SHP77 (cell line): ENCODE measurements at places on chromosomes 2 and 18.

DNA sequence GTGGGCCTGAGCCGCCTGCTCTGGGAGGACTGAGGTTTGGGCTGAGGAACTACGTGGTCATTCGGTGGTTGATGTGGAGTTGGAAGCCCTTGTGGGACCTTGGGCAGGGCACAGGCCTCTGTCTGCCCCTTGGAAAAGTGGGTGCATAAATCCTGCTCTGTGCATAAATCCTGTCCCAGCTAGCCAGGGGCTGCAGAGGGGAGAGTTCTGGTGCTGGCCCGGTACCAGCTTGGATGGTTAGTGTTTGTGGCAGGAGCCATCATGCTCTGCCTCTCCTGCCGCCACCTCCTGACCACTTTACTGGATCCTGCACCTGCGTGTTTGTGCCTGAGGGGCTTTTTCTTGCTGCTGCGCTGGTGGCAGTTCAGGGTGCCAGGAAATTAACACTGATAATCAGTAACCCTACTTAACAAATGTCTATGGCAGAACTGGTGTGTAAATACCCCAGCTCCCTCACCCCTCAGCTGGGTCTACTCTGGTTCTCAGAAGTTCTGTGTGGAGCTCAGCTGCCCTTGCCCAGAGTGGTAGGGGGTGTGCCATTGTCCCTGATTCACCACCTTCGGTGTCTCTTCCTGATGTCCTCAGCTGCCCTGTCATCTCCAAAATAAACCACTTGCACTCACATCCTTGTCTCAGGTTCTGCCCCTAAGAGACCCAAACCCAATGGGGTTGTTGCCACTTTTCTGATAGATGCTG is 156.8 kb downstream of the GLI2 start:
- no peak for DNase-seq

DNA sequence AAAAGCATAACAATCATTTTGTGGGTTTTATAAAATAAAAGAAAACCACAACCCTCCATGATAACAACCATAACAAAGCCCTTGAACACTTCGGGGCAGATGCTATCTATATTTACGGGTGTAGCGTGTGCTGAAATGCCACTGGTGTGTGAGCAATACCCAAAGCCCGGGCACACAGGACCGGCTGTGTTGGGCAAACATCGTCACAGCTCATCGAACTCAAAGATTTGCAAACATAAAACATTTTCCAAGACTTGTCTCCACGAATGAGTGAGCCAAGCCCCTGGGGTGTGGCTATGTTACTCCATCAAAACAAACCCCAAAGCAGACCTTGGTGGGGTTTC is 290.2 kb downstream of the LPIN1 start:
- DNase-seq = peak; percentile 17

DNA sequence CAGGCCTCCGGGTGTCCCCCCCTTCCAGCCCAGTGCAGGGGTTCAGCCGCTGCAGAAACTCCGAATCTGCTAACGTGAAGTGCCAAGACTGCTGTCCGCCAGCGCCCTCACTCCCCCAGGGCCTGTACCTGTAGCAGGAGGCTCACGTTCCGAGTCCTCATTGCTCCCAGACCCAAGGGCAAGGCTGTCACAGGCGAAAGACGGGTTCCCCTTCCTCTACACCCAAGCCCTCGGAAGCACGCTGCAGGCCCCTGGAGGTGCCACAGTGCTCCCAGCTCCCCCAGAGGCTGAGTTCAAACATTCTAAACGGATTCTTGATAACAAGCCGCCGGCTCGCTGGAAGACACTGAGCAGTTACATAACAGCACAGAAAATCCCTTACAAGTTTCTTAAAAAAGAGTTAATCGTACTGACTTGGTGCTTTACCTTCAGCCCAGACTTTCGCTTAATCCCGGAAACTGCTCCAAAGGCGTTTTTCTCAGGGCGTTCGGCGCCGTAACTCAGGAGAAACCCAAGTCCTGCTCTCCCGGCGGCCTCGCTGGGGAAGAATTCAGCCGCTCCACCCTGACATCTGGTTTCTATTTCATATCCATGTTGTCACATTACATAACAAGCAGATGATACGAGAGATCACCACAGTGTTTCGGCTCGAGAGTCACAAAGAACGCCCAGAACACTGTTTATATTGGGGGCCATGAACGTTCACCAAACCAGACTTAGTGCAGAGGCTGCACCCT is 92.0 kb downstream of the HDAC4 start:
- DNase-seq = no peak

DNA sequence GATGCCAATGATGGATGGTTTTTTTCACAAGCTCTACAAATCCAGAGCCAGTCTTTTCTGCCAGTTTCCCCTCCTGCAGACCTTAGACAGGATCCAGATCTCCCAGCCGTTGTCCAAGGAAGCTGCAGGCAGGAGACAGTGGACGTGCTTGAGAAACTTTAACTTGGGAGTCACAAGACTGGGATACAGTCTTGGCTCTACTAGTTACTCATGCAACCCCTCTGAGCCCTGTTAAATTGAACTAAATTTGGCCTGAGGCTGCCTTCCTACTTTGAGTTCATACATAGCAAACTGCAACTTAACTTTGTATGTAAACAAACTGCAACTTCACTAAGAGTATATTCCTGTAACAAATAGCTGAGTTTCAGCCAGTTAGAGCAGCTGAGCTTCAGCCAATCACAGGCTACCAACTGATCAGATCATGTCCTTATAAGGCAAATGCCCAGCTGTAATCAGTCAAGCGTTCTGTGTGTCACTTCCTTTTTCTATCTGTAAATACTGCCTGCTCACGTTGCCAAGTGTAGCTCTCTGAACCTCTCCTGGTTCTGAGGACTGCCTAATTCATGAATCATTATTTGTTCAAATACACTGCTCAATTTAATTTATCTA is 140.9 kb downstream of the CAPN13 start:
- DNase-seq = no peak

GRCh38 chr2:69177785-69178636 is 165.0 kb downstream of the ANTXR1 start:
- no peak for DNase-seq

GRCh38 chr2:242054406-242054805 is 184.9 kb downstream of the RTP5 start:
- DNase-seq = no peak

GRCh38 chr2:174477759-174478158 is 9.1 kb downstream of the GPR155 start:
- no peak for DNase-seq

DNA sequence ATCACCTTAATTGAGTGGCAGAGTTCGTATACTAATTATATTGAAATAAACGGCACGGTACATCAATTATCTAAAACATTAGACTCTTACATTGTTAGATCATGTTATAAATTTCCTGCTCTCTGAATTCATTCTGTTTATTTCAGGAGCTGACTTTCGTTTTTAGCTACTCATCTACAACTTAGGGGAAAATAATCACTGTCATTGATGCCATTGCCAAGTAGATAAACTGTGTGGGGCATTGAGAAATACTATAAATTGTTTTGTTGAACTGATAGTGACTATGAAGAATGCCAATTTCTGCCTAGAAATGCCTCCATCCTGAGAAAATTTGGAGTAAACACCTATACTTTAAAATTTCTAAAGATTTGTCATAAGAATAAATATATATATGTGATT is 17.5 kb downstream of the ABCB11 start:
- DNase-seq = no peak

GRCh38 chr18:76459687-76460350 is 35.2 kb downstream of the ZNF516 start:
- DNase-seq = no peak

DNA sequence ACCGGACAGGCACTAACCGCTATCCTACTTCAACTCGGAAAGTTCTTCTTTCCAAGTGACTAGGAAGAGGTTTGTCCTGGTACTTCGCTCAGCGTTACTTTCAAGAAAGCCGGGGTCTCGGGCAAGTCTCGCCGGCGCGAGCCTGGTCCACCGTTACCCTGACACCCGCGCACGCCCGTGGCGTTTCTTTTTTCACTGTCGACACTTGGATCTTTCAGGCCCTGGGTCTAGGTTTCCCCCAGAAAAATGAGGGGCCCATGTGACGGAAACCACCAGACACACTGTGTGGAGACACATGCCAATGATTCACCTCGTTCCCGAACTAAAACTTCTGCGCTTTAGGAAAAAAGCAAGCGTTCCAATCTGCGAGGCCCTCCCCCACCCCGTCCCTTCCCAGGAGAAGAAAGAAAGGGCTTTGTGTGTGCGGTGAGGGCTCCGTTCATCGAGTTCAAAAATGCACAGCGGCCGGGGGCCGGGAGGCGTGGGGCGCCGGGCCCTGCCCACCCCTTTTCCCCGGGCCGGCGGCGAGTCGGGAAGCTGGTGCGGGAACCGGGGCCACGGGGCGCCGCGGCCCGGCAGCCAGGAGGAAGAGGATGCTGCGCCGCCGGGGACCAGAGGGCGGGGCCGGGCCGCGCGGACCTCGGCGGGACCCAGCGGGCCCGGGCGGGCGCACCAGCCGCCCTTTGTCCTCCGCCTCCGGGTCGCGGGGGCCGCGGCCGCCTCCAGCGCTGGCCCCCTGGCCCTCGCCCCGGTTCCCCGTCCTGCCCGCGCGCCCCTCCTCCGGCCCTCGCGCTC is 2.6 kb downstream of the ZNF521 start:
- no peak for DNase-seq

DNA sequence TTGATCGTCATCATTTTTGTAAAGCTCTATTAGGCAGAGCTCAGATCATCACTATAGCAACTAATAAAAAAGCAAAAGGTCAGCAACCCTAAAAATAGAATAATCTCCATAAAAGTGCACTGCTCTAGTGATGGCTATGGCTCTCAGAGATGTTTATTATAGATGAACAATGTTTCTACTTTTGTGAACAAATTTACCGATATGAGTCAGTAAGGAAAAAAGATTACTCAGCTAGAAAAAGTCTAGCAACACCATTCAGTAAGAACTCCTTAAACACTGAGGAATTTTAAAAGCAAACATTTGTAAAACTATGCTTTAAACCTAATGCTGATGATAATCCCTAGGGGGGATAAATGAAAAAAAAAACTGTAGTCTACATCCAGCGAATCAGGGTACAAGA is 69.6 kb downstream of the ACVR1C start:
- DNase-seq = no peak

- no peak for DNase-seq
Measured at GRCh38 chr2:216974321-216975302, 114.7 kb upstream of the TNP1 start.

DNA sequence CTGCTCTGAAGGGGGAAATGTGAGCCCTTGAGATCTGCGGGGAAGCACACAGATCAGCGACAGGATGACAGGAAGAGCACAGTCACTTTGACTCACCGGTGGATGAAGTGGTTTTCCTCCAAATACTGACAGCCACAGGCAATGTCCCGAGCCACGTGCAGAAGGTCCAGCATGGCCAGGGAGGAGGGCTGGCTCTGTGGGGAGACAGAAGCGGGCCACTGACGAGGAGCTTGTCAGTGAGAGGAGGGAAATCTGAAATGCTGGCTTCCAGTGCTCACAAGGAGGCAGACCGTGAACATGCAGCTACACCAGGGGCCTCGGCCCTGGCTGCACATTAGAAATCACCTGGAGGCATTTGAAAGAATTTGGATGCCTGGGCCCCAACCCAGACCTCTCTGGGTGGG is 98.7 kb downstream of the CLIP4 start:
- DNase-seq = peak; percentile 8

DNA sequence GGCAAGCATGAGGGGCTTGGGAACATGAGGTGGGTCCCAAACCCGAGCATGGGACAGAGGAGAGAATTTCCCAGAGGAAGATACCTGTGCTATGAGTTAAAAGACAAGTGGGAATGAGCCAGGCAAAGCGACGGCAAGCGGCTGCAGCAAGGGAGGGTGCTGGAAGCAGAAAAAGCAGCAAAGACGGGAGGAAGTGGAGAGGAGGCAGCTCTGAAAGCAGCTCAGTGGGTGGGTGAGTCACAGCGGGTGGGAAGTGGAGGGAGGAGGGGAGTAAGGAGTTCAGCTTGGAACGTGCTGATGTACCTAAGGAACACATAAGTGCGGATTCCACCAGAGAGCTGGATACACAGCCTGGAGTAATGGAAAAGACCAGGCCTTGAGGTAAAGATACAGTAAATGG is 41.4 kb downstream of the THUMPD2 start:
- DNase-seq = no peak

DNA sequence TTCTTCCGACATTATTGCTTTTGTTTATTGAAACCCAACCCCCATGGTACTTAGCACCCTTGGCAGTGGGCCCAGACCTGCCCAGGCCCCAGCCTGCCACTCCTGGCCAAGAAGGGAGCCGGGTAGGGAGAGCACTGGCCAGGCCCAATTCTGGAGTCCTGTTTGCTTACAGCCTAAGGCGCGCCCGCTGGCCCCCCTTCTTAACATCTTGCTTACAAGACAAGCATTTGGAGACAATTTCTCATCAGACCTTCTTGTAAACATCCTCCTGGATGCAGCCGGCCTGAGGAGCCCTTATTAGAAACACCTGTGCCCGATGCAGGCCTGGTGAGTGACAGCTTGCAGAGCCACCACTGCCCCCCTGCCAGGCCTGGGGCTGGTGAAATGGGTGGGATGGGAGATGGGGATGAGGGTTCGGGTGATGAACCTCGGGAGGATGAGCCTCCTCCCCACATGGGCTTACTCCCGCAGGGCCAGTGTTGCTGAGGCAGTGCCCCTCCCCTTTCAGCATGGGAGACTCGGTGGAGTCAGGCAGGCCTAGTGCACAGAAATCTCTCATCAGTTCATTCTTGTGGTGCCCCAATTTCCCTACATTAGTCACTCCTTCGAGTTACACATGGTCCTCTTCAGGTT is 217.5 kb downstream of the CYP26B1 start:
- DNase-seq = peak; percentile 46

- DNase-seq = no peak
Measured at GRCh38 chr18:275486-275885, 7.6 kb upstream of the THOC1 start.

DNA sequence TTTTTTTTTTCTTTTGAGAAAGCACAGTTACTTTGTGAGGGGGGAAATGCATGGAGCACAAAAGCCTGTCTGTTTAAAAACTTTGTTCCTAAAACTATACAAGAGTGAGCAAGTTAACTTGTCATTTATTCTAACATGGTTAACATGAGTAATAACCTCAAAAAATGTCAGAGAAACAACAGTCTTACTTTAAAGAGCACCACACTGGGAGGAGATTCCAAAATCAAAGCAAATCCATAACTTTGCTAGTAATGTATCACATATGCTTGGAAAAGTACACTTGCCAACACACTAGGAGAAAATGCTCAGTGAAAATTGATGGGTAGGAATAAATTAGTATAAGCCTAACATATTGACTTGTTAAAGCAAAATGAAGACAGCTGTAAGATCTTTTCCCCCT is 157.1 kb downstream of the PRPF40A start:
- DNase-seq = no peak

- DNase-seq = no peak
Measured at GRCh38 chr2:133485868-133486267, 82.4 kb downstream of the NCKAP5 start.

DNA sequence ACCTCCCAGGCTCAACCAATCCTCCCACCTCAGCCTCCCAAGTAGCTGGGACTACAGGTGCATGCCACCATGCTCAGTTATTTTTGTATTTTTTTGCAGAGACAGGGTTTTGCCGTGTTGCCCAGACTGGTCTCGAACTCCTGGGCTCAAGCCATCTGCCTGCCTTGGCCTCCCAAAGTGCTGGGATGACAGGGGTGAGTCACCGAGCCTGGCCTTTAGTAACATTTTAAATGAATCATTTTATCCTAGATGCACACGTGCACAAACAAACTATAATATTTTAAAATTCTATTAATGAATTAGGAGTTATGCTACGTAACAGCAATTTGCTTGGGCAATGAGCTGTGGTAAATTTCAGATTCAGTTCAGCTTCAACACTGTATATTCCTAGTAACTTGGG is 862.5 kb upstream of the ID2 start:
- no peak for DNase-seq
